ENCODE measurements at places on chromosomes 12 and 14.

DNA sequence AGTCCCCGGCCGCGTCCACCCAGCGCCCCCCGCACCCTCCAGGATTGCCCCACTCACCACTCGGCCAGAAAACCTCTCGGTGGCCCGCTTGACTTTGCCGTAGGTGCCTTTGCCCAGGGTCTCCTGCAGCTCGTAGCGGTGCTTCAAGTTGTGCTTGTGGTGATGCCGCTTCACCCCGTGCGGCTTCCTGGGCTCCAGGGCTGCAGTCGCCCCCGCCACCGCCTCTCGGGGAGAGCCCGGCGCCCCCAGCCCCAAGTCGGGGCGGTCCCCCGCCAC lies 459 bp downstream of the NUAK1 start:
- DNase-seq = no peak

DNA sequence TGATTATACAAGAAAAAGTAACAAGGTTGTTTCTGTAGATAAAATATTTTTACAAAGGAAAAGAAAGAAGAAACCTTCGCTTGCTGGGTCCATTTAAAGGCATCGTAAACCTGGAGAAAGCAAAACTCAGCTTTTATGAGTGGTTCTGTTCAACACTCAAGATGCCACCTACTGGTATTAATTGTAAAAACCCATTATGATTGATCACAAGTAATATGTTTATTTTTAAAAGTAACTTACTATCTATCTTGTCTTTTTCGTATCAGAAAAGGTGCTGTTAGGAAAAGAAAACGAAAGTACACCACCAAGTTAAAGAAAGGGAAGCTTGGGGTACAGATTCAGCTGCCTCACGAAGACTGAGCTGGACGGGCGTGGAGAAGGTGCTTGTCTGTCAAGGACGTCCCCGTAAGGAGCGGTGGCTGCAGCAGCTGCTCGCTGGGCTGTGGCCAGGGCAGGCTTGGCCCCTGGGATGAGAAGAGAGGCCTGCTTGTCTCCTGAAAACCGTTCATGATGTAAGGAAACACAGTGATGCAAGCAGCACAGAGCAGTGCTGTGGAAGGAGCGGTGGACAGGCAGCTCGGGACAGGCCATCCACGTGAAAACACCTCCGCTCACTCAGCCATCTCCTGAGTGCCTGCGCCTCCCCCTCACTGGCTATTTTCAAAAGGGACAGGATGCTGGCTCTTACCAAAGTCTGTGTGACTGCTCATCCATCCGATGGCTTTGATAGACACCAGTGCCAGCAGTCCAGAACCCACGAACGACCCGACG lies 25.0 kb downstream of the SLC15A4 start:
- DNase-seq = no peak

GRCh38 chr14:37991027-37991426 lies 216.7 kb upstream of the SSTR1 start:
- no peak for DNase-seq

DNA sequence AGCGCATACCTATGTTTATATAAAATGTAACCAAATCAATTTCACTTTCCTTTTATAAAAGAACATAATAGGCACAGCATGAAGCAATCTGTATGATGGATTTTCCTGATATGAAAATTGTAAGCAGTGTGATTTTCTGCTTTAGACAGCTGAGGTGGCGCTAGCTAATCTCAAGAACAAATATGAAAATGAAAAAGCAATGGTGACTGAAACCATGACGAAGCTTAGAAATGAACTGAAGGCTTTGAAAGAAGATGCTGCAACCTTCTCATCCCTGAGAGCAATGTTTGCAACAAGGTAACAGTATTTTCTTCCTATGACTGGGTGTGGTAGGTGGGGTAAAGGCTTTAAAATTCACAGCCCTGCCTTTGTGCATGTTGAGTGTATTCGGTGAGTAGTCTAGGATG lies 65.0 kb upstream of the FGD4 start:
- DNase-seq = no peak

DNA sequence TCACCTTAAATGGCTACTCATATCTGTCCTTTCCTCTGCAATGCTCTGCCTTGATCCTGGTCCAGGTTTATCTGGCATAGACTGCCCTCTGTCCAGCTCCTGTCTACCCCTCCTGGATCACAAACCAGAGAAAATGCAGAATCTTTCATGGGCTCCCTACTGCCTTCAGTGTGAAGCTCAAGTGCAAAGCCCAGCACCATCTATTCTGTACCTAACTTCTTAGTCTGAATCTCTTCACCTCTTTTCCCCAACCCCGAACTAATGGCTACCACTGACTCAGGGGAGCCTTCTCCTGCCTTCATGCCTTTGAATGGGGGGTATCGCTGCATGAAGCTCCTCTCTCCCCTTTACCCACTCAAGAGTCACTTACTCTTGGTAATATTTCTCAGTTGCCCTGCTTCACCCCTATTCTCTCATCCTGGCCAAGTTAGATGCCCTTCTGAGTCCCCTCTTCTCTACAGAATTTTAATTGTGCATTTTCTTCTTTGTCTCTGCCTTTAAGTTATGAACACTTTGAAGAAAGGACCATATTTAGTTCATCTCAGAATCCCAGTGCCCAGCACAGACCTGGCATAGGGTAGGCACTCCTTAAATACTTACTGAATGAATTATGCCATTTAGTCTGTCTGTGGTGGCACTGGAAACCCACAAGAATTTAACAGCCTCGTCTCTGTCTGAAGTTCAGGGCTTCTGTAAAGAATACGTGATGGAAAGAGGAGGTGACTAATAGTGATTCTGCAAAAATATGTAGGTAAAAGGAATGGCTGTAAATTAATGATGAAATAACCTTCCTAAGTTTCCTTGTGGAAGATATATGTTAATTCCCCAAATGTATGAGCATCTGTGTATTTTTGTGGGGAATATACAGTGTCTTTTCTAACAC lies 191.3 kb upstream of the AMIGO2 start:
- no peak for DNase-seq

- no peak for DNase-seq
These were observed 147.1 kb downstream of the KIF26A start for GRCh38 chr14:104285508-104285840.

DNA sequence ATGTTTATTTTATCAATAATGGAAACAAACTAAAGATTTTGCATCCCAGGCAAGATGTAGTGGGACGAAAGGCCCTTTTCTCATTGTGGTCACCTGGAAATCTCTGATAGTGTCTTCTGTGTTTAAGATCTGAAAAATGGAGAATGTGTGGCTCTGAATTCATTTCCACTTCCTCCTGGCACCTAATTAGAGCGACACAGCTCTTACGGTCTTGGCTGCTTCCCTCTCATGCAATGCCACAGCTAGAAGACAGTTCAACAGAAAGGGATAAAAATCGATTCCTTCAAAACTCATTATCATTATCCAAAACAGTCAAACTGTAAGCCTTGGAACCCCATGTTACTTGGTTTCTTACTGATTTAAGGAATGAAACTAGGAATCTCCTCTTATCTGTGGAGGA lies 9.3 kb downstream of the ST8SIA1 start:
- no peak for DNase-seq

DNA sequence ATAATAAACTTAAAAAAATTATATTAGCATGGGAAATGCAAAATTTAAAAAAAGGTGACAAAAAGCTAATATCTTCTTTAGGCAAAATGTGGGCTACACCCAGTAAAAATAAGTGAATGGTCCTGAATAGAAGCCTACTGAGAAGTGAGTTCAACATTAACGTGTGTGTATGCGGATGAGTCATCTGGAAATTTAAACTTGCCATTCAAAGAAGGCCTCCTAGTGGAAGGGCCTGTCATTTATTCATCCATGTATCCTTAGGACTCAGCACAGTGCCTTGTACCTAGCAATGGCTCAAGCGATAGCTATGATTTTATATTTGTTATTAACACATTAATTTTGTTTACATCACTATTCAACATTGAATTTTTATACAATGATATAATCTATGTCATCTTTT lies 226.2 kb downstream of the NUBPL start:
- no peak for DNase-seq

DNA sequence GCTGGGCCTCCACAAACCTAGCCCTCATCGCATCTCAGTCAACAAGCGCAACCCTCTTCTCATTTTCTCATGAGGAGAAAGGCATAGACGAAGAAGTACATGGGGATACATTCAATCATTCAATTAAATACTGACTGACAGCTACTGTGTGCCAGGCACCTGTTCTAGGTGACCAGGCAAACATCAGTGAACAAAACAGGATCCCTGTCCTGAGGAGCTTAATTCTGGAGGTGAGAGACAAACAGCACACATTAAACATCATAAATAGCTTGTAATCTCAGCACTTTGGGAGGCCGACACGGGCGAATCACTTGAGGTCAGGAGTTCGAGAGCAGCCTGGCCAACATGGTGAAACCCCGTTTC lies 362 bp upstream of the ACYP1 start:
- peak; percentile 10 for DNase-seq

GRCh38 chr12:80778005-80778541 lies 61.4 kb downstream of the MYF5 start:
- no peak for DNase-seq

DNA sequence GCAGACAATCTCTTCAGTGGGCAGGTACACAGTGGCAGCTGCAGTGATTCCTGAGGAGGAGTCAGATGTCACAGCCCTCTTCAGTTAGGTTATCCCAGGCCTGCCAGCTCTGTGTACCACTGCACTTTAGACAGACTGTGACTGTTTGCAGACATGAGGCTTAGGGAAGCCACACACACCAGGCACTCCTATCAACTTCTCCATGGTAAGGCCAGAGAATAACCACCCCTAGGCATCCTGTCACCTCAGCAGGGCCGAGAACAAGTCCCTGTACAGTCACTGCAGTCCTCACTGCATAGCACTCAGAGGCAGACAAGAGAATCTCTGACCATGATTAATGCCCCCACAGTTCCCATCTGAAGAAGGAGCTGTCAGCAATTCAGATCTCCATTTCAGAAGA lies 296.5 kb downstream of the GALC start:
- no peak for DNase-seq

DNA sequence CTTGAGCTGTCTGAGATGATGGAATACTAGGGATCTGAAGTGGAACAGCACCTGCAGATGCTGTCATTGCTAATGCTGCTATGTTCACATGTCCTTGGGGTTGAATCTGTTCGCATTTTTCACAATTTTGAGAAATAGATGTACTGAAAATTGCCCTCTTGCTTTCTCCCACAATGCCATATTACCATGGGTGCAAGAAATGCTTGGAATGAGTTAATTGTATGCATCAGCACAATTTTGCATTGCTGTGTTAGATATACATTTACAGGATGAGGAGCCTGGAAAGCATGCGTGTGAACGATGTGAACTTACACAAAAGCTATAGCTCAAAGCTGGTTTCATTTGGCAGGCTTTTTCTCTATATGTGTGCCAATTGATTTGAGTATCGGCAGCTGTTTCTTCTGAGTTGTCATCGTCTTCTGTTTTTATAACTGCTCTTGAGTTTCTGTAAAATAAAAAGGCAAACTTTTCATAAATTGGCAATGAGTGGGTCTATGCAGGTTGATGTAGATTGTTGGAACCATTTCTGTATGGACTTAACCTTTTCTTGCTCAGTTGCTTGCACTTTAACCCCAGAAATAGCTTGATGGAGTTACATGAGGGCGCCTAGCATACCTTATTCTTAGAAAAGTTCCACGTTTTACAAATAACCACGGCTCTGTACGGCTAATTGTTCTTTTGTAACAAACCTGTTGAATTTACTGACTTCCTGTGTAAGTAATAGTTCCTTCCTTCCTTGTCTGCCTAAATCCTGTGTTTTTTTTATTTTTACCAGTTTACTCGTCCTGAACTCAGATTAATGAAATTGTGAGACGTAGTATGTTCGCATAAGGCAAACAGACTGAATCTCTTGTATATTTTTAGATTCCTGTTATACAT lies 105.9 kb downstream of the FGD4 start:
- DNase-seq = no peak

- no peak for DNase-seq
These were observed 1.2 kb downstream of the SOCS2 start for GRCh38 chr12:93573552-93574223.

GRCh38 chr14:43161477-43161876 lies 1345.6 kb downstream of the FSCB start:
- DNase-seq = no peak

DNA sequence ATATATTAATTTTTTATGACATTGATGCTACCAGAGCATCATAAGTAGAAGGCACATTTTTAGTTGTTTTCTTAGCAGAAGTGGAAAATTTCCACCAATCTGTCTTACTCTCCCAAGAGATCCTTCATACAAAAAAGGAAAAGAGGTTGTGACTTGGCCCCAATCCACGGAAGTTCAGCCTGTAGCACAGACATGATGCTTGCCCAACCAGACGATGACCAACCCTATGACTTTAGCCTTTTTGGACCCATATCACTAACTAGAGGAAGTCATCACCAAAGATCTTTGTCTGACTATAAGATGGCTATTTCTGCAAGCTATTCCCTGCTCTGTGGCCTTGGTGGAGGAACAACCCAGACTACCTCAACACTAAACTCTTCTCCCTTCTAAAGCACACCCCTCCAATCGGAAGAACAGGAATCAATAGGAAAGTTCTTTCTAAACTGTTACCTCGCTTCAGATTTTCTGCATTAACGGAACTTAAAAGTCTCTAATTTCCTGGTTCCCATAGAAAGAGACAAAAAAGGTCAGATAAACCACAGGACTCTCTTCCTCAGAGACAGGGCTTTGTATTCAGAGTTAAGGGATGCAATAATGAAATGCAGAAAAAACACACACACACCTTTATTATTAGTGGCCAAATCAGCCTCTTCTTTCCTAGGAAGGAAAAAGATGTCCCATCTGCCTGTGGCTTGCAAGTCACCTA lies 4.1 kb upstream of the RHOJ start:
- DNase-seq = no peak

DNA sequence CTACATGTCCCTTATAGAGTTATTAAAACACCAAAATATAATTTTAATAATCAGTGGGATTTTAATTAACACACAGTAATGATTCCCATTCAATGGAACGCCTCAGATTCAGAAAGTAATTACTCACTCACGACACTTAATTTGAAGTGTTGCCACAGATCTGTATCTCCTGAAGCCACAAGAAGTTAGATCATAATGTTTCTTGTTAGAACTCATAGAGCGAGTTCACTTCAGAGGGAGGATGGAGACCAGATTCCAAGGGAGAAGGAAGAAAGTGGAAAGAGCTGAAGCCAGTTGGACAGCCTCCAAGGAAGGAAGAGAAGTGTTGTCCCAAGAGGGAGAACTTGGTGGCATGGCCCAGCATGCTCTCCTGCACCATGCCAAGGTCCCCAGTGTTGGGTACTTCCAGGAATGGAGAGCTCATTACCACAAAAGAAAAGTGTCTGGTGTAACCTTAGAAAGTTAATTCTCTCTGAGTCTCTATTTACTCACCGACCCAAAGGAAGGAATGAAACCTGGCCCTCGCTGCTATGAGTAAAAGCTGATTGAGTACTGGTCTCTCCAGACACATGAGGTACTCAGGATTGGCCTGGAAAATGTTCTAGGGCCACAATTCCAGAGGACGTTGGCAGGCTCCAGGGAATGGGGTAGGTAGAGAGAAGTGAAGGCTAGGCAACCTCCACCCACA lies 305.4 kb downstream of the BCL11B start:
- no peak for DNase-seq

DNA sequence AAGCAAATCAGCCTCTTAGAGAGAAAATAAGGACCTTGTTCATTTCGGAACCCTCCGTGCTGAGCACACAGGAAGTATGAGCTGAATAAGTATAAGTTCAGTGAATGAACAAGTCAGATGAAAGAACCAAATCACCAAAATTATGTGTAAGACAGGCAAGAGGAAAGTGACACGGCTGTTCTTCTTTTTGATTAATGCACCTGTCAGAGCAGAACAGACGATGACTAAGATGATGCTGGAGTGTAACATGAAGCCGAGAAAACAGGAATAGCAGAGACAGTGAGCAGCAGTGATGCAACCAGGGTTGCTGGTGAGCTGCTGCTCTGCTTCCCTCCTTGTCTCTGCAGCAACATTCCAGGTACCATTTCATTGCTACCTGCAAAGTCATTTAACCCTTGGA lies 861.1 kb downstream of the GALC start:
- no peak for DNase-seq

Measured in memory B cell (primary cell).